Natural killer cell (primary cell): ENCODE measurements at places on chromosomes 2 and 18.

DNA sequence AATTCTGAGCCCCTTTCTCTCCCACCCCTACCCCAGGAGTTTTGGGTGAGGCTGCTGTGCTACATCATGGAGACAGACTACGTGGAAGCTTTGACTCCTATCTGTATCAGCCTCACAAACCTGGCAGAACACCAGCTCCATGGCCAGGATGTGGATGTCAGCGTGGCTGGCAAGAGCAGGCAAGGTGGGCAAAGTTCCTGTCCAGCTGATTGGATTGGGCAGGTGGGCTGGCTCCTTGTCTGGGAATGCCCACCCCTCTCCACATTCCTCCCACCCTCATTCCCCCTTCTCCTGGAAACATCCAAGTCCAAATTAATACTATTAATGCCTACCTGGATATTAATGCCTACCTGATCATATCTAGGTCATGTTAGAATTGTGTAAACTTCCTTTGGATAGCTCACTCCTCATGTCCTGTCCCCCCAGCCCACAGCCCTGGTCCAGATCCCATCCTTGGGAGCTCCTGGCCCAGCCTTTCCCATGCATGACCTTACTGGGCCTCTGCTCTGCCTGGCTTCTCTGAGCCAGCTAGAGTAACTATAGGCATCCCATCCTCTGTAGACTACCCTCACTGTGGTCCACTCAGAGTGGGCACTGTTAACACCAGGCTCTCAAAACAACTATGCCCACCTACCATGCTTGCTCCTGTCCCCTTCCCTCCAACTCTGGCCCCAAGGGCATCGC is 24.1 kb downstream of the MROH2A start:
- no peaks in the 10 kb centered on the region for H3K27me3 ChIP-seq
- no peak for DNase-seq
- no peak overlapping the region for H3K4me3 ChIP-seq
- no peaks in the 10 kb centered on the region for H3K36me3 ChIP-seq

DNA sequence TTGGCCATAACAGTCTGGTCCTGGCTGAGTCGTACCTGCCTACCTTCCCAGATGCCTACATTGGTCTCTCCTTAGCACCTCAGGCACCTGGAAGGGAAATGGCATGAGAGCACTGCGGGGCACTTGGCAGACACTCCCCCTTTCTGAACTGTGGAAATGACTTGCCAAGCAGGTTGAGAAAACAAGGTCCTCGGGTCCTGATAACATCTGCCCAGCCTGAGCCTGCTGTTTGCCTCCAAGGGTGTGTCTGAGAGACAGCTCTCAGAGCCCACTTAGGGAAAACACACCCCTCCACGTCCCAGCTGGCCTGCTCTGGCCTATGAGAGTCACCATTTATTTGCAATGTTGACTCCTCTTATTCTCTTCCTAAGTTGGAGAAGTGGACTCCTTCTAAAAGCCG is 10.5 kb downstream of the FAM110C start:
- DNase-seq: no peak
- no peak overlapping the region for H3K4me3 ChIP-seq
- no peaks in the 10 kb centered on the region for H3K36me3 ChIP-seq
- H3K27me3 ChIP-seq: peaks cover 4% of the 10 kb centered on the region

- H3K36me3 ChIP-seq: peaks cover 62% of the 10 kb centered on the region
- H3K27me3 ChIP-seq: no peaks in the 10 kb centered on the region
- DNase-seq: no peak
Observed at GRCh38 chr2:134943540-134943939, 24.9 kb downstream of the CCNT2 start.

DNA sequence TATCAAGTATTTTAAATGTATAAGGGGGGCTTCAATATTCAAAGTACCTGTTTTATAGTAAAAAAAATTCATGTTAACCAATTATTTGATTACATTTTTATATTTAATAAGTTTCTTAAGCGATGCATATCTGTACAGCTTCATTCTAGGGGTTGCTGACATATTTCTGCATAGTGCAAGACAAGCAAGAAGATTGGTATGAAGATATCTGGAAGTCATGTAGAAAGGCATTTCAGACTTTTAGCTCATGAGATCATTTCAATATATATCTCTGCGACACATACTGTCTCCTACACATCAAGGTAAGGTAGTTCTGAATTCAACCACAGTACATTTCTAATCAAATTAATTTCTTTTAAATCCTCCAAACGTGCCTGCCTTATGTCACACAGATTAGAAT is 73.1 kb downstream of the MEMO1 start:
- no peak overlapping the region for H3K4me3 ChIP-seq
- no peaks in the 10 kb centered on the region for H3K27me3 ChIP-seq
- H3K36me3 ChIP-seq: peaks cover 16% of the 10 kb centered on the region
- H3K4me1 ChIP-seq: no peaks in the 10 kb centered on the region

DNA sequence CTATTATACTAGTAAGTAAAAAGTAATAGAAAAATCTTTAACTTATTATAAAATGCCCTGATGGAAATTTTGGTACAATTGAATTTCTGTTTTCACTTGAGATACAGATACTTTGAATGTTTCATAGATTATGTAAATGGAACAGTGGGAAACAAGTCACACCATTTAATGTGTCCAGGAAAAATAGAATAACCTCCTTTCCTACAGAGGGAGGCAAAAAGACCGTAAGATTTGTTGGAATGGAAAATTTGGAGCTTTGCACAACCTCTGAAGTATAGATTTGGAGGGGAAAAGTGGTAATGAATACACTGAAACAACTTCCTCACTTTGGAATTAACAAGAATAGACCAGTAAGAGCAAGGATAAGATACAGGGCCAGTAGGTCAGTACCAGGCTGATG is 149.2 kb upstream of the L3MBTL4 start:
- H3K27me3 ChIP-seq: peaks cover 2% of the 10 kb centered on the region
- H3K36me3 ChIP-seq: no peaks in the 10 kb centered on the region
- no peak overlapping the region for H3K4me3 ChIP-seq
- H3K27ac ChIP-seq: no peak overlapping the region
- DNase-seq: no peak
